ENCODE measurements at places on chromosomes 2 and 18.

GRCh38 chr2:193141-193671, 70.6 kb downstream of the SH3YL1 start:
- DNase-seq = no peak

DNA sequence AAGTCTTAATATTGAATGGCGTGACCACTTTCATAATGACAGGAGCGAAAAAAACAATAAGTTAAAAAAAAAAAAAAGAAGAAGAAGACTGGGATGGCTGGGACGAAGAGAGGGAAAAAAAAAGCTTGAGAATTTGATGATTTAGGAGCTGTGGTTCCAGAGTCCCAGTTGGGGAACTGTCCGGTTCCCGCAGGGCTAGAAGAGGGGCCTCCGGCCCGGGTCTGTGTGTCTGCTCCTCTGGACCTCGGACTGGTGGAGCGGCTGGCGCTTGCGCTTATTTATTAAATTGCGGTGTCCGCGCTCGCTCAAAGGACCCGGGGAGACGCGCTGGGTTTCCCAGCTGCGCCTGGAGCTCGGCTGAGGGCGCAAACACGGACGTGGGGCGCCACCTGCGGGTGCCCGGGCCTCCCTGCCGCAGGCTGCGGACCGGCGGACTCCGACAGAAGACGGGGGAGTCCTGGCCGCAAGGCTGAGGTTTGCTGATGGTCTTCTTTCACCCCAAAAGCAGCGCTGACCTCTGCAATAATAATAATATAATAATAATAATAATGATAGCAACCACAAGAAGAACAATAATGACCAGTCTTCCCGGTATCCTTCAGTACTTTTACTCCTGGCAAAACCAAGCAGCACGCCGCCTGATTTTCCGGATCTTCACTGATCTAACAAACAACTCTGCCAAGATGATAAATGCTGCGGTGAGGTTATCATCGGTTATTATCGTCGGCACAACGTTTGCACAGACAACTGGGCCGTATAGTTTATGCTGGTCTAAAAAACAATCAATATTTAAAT, at the start of gene CBLN2:
TSS of gene CBLN2 (minus strand) at position 251 of the 795 bp plus-strand sequence. CDS start 2,182 bp downstream, outside the sequence.
- DNase-seq = no peak

- no peak for DNase-seq
Measured at GRCh38 chr2:137228566-137228965, 463.2 kb downstream of the THSD7B start.

DNA sequence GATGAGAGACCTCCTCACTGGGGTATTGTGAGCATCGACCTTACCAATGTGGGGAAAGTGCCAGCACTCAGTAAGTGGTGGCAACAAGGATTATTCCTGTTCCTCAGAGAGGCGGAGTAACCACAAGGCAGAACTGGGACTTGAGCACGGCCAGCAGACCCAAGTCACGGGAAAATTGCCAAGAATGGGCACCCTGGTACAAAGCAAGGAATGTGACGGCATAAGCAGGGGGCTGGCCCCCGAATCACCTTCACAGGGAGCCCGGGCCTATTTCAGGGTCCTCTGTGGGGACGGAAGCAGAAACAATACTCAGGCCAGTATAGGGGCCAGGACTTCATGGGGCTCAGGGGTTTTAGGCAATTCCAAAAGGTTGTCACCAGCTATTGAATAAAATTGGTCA, 25.4 kb downstream of the CENPA start:
- DNase-seq = no peak

DNA sequence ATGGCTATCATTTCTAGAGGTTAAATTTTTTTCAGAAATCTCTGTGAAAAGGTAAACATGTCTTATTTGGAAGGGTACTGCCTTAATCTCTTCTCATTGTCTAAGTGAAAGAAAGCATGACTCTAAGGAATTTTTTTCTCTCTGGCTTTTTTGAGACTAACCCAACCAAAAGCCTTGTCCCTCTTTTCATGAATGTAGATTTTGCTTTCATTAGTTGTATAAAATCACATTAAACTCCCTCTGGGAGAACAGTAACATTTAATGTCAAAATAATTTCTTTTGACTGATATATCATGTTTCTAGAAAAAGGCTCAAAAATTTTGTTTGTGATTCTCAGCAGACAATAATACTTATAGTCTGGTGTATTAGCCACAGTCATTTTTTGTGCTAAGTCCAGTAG, 168.4 kb upstream of the SPOPL start:
- DNase-seq = no peak

GRCh38 chr2:201448701-201449100, 2.6 kb downstream of the TRAK2 start:
- DNase-seq = no peak

DNA sequence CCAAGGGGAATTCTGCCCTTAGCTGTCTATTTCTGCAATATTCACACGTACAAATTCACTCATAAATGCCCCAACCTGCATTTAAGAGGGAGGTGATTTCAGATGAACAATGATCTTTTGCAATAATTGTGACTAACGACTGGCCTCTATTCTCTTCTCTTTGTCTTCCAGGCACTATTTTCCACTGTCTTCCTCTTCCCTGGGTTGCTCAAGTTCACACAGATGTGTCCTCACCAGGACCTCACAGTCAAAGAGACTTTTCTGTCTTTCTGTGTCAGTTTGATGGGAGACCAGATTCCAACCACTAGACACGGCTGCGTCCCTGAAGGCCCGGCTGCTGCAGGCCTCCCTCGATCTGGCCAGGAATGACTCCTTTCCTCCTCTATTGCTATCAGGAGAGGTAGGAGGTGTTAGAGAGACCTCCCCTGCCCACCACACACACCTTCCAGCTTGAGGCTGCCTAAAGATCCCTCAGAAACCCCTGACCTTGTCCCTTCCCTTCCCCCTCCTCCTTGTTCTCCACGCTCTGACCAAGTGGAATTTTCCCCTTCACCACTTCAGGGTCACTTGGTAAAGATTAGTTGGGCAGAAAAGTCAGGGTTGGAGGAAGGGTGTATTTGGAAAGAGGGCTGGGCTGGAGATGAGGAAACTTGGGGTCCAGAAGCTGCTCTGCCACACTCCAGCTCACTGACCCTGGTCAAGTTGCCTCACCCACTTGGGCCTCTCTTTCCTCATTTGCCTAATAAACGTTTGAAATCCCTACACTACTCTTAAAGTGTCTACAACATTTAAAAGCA, 109.2 kb upstream of the COPS8 start:
- no peak for DNase-seq

DNA sequence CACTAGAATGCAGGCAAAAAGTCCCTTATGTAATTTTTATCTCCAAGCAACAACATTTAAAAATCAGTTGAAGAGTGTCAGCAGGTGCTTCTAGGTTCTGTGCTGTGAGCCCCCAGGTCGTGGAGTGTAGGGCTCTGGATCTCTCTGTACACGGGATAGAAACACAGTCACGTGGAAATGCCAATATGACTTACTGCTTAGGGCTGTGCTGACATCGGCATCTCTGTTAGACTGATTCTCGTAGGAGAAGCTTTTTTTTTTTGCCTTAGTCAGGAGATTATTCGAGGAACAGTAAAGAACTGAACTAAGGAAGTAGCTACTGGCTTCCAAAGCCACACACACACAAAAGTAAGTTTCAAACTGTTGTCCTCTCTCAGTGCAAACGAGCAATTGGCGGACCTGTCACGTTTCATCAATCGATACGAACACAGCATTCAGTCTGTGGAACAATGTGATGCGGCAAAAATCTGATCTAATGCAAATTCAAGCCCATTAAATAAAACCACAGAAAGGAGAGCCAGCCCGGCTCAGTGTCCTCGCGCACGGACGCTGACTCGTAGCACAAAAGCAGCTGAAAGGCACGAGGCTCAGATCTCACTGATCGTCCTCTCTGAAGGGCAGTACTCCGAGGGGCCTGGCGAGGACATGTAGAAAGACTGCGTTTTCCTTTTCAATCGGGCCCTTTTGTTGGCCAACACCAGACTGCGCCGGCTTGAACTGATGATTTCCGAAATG, 41.5 kb downstream of the PRELID3A start:
- no peak for DNase-seq

All from epithelial cell of proximal tubule (primary cell).